ENCODE measurements at places on chromosomes 13 and 19.

DNA sequence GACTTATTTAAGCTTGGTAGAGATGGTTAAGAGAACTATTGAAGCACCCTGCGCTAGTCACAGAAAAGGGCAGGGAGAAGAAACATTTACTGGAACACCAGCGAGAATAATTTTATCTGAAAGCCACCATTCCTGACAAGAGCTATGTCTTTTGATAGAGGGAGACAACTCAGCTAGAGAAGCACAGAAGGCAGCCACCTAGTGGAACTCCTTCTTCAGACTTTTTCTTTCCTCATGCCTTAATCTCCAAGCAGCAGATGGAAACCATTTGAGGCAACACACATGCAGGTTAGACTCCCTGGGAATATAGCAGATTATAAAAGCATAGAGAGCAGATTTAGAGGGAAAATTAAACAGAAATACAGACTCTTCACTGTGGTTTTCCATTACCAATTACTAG, 813.4 kb downstream of the SLITRK6 start:
- no peak for DNase-seq

DNA sequence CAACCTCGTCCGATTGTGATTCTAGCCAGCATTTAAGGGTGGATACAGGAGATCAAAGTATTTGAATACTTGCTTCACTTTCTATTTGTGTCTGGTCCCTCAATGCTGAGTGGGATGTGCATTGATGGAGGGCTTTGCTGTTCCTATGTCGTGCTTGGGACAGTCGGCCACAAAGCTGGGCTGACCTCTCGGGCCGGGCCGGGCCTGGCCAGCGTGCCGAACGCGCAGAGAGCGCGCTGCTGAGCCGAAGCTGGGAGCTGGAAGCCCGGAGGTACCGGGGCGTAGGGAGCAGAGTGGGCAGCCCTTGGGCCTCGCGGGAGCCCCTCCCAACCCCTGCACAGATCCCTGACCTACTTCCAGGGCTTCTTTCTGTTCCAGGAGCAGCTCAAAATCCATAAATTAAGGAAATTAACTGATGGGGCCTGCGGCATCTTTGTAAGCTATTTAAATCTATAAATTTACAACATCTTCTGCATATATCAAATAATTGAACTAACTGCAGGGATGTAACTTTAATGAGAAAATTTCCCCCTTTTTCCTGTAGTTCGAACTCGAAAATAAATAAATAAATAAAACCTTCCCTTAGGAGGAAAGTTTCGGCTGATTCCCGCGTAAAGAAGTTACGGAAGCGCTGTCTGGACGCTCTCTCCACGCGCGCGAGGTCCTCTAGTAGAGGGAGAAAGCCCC, 1.8 kb upstream of the KCTD15 start:
- no peak for DNase-seq

GRCh38 chr13:23918208-23918607, 20.9 kb upstream of the C1QTNF9B start:
- no peak for DNase-seq

DNA sequence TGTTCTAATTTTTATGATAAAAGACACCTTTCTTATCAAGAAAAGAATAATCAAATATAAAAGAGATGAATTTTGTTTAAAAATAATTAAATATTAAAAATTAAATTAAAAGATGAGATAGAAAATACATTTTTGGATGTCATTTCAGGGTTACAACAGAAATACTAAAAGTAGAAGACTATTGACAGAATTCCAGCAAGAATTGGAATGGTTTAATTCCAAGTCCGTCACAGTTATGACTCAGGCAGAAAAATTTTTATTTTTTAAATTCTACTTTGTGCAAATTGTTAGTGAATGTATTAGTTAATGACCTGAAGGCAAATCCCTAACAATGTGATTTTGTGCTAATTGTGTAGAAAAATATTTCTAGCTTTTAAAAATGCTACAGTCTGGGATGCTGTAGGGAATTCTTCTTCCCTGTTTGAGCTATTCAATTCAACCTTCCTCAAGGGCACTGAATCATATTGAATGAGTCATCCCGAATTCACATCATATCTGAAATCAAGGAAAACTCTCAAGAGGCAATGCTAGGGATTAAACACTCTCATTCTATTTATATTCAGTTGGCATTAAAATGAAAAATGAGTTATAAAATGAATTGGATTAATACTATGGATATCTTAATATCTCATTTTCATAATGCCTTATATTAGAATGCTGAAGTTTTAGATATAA, 633.5 kb upstream of the ATXN8OS start:
- no peak for DNase-seq

DNA sequence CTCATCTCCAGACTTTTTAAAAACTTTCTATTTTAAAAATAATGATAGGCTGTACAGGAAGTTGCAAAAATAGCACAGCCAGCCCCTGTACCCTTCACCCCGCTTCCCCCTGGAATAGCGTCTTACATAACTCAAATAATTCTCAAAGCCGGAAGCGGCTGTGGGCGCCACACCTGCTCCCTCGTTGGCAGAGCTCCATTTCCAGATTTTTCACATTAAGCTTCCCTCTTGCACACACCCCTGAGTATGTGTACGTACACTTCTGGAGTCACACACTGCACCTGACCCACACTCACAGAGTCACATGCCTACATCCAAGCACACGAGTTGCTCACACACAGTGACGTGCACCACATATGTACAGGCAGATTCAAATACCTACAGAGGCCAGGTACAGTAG, 24.9 kb upstream of the DPP9 start:
- DNase-seq, result no peak
